Heart right ventricle (tissue), 16 donors: ENCODE measurements at places on chromosomes 11 and 22. TPM values are rescaled to one million over a fixed set of nuclear protein-coding genes. Genes with fewer than 3 reads are reported as not detected.

The IFTAP gene
- 37.0 TPM for total RNA-seq

The ME3 gene
- total RNA-seq: 31.5 TPM

The TRIM49 gene
- not detected for total RNA-seq

The CBX6 gene
- total RNA-seq: 38.0 TPM

The TNNI2 gene
- total RNA-seq: 0.46 TPM

The CD3D gene
- total RNA-seq: 0.31 TPM

The SCGB1D2 gene
- 1.5 TPM for total RNA-seq

The HDHD5 gene
- total RNA-seq: 42.8 TPM
